Stimulated activated CD4-positive, alpha-beta T cell treated with anti-CD3 and anti-CD28 coated beads, TNF-alpha, amount 100 ng/mL, for 1 hour (primary cell): ENCODE measurements at places on chromosomes 3 and 15.

DNA sequence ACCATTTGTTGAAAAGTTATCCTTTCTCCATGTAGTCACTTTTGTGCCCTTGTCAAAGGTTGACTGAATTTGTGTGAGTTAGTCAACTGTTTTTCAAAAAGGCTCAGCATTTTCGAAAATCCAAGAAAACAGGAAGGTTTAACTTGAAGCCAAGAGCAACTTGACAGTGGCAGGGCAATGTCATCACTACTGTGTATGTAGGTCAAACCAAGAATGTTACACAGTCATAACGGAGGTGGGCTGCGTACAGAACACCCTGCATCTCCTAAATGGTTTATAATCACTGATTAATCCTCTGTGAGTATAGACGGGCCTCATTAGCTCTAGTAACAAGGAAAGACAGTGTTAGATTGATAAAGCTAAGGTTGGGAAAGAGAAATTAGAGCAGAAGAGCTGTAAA lies 1064.9 kb downstream of the FHIT start:
- no peak for DNase-seq

- DNase-seq: no peak
Observed at GRCh38 chr15:62301993-62302675, 137.0 kb upstream of the C2CD4B start.

GRCh38 chr3:15556512-15556911 lies 35.0 kb upstream of the COLQ start:
- DNase-seq: no peak

GRCh38 chr15:93165734-93166470 lies 76.9 kb upstream of the RGMA start:
- DNase-seq: no peak

DNA sequence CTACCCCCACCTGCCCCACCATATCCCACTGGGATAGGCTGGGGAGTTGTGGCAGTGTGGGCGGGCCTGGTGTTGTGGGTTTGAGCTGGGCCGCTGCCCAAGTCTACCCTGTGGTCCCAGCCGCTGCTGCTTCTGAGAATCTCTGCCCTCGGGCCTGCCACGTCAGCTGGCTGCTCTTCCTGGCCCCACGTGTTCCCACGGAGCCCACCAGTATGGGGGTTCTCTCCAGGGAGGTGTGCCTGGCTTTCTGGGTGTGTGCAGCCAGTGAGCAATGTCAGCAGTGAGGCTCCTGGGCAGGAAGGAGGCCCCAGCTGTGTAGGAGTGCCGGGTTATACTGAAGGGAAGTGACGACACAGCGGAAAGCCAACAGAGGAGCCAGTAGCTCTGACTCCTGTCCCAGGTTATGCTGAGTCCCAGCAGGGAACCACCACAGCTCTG lies 10.5 kb downstream of the GNAI2 start:
- DNase-seq: peak; percentile 51

DNA sequence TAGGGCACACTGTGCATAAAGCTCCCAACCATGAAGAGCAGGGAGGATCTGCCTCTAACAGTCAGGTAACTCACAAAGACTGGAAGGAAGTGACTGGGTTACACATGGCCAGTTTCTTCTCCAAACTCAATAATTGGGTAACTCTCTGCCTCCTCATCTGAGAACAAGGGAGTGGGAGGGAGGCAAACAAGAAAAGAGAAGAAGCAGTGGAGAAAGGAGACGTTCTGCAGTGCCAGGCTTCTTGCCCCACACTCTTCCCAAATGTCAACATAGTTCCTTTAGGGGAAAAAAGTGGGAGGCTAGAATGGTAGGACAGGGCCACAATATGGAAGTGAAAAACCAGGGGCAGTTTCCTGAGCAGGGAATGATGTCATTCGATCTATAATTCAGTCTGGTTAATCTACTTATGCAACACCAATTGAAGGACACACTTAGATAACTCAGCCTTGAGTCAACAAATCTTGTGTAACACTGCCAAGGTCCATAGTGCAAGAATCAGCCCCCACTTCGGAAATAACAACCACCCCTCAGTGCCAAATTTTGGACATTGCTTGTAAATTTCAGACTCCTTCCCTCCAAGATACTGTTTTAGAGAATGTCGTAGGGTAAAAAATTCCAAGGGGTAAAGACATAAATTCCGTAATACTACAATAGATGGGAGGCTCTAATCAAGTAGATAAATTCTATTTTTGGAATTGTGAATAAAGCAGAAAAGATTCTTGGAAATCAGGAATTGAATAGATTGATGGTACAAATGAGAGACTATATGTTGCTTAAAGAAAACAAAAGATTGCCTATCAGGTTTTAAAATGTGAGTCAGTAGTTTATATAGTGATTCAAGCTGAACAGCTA lies 143.0 kb downstream of the LPP start:
- no peak for DNase-seq

DNA sequence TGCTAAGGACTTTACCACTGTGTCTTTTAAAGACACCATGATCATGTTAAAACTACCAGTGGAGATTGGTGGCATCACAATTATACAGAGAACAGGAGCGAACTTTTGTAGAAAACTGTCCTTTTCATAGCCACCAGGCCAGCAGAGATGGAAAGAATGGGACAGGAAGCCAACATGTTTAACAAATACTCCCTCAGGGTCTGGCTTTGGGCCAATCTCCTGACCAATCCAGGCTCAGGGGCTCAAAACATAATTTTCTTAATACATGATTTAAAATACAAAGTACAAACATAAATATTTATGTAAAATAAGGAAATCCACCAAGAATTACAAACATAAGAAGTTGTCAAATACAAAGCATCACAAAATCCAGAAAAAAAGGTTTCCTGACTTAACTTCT lies 266.0 kb downstream of the VPS13C start:
- no peak for DNase-seq

DNA sequence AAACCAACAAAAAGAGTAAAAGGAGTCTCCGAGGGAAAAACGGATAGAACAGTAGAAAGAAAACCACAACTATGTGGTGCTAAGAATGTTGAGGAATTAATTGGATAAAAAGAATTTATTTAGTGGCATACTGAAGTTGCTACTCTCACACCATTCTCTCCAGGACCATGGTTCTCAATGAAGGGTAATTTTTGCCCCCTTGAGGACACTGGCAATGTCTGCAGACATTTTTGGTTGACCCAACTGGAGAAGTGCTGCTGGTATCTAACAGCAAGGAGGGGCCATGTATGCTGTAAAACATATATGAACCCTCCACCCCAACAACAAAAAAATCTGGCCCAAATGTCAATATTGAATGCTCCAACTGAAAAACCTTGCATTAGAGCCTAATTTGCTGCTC lies 85.9 kb upstream of the CSPG5 start:
- DNase-seq: no peak

- DNase-seq: no peak
Observed at GRCh38 chr15:41013691-41014414, 60.6 kb downstream of the CHAC1 start.

GRCh38 chr3:190444576-190445145 lies 5.0 kb downstream of the TMEM207 start:
- DNase-seq: no peak

- no peak for DNase-seq
Observed at GRCh38 chr3:104992676-104993075, 374.0 kb upstream of the ALCAM start.

- no peak for DNase-seq
Observed at GRCh38 chr3:184801241-184801785, 10.7 kb upstream of the VPS8 start.

GRCh38 chr3:137988152-137988551 lies 21.8 kb upstream of the CLDN18 start:
- DNase-seq: no peak

DNA sequence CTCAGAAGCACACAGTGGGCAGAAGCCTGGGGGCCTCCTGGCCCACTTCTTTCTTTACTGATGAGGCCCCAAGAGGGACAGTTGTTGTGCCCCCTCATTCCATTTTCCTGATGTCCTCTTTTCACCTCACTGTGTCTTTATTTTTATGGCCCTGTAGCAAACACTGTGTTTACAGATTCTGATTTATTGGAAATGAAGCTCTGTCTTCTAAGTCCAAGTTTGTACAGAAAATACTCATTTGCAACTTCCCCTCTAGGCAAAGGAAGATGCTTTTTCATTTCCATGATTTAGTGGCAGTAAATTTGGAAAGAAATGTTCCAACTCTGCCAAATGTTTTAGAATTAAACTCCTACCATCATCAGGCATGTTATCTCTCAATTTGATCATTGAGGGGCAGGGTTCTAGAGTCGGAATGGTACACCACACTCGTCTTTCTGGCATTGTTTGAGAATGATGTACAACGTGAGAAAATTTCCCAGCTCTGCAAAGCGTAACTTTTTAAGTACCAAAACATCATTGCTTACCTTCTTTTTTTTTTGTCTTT lies 129.7 kb downstream of the ARNT2 start:
- no peak for DNase-seq

- DNase-seq: no peak
Observed at GRCh38 chr3:150931745-150932144, 26.5 kb upstream of the MINDY4B start.

GRCh38 chr3:149163066-149163465 lies 33.6 kb downstream of the HPS3 start:
- no peak for DNase-seq

DNA sequence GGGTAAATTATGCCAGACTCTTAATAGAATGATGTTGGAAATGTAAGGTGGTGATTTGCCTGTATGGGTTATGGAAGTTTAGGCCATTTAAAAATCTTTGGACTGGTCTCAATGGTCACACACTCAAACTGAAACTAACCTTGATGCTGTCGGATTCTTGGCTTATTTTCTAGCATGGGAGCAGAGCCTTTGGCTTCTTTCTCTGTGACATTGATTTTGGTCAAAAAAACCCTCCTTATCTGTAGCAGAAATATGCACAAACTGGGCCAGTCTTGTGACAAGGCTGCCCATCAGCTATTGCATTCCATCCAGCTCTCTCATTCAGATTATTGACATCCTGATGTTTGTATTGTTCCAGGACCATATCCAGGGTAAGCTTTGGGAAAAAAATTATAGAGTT lies 35.9 kb downstream of the ARPP21 start:
- no peak for DNase-seq

DNA sequence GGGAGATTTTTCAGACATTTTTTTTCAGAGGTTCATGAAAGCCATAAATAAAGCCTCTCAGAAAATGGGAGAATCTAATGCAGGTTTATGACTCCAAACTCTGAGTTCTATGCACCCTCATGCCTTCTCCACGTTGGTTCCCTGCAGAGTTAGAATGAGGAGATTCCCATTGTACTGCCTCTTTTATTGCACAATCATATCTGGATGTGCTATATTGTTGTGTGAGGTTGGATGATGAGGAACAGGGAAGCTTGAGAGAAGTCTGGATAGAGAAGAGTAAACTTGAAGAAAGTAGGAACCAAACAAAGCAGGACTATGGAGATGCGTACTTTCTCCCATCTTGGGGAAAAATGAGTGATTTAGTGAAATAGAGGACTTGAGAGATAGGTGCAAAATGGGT lies 178.8 kb downstream of the PDCD6IP start:
- no peak for DNase-seq

- no peak for DNase-seq
Observed at GRCh38 chr15:77479015-77479414, 58.3 kb downstream of the HMG20A start.
